HT1080 (cell line): ENCODE measurements at places on chromosomes 16 and 17. TPM values are rescaled to one million over a fixed set of nuclear protein-coding genes. Genes with fewer than 3 reads are reported as not detected.

DNA sequence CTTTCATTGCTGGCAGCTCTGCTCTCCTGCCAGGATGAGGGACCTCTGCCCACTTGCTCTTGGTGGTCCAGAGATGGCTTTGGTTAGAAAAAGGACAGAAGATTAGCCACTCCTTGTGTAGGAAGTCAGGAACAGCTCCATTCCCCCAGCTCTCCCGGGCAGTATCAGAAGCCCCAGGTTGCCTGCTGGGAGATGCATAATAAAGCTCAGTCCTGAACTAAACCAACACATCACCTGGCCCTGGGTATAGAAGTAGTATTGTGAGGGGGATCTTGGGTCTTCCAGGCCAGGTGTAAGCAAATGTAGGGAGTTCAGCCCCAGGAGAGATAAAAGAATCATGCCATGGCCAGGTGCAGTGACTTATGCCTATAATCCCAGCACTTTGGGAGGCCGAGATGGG, 52.4 kb downstream of the NEUROD2 start:
- no peak for DNase-seq

GRCh38 chr16:85306071-85306792, 194.0 kb upstream of the CIBAR2 start:
- DNase-seq: peak; percentile 82

RAB26 gene
- total RNA-seq: 9.5 and 13.4 TPM in 2 replicates

DNA sequence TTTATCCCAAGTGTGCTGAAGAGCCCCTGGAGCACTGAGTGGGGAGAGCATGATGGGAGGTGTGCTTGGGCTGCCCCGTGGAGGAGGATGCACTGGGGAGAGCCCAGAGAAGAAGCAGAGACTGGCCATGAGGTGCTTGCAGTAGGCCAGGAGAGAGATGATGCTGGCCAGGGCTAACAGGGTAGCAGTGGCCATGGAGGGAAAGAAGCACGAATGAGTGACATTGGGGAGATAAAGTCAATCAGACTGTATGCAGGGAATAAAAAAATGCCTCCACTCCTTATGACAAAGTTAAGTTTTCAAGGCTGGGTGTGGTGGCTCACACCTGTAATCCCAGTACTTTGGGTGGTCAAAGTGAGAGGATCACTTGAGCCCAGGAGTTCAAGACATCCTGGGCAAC, 5.4 kb upstream of the TMEM220 start:
- DNase-seq: no peak

SLC6A2 gene
- not detected in 2 replicates for total RNA-seq

GRCh38 chr16:65684230-65684629, 562.4 kb upstream of the CDH11 start:
- no peak for DNase-seq

ALDH3A1 gene
- total RNA-seq: 0.85 TPM in 1 of 2 replicates, not detected in the other

DNA sequence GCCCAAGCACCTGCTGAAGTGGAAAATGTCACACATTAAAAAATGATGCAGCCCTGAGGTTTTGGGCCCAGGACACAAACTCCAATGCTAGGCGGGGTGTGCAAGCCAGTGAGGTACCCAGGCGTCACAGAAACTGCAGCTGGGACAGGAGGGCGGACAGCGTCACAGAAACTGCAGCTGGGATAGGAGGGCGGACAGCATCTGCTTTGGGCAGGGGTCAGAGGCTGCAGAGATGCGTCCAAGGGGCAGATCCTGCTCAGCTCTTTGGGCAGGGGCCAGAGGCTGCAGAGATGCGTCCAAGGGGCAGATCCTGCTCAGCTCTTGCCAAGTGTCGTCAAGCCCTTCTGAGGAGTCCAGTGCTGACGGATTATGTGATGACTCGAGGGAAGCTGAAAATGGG, 43.9 kb upstream of the RCVRN start:
- DNase-seq: no peak

- DNase-seq: no peak
Measured at GRCh38 chr17:11622492-11622891, 24.2 kb downstream of the DNAH9 start.

GRCh38 chr16:54954220-54954619, 23.6 kb downstream of the IRX5 start:
- no peak for DNase-seq

GRCh38 chr17:78501241-78502036, 75.8 kb downstream of the DNAH17 start:
- DNase-seq: no peak

DNA sequence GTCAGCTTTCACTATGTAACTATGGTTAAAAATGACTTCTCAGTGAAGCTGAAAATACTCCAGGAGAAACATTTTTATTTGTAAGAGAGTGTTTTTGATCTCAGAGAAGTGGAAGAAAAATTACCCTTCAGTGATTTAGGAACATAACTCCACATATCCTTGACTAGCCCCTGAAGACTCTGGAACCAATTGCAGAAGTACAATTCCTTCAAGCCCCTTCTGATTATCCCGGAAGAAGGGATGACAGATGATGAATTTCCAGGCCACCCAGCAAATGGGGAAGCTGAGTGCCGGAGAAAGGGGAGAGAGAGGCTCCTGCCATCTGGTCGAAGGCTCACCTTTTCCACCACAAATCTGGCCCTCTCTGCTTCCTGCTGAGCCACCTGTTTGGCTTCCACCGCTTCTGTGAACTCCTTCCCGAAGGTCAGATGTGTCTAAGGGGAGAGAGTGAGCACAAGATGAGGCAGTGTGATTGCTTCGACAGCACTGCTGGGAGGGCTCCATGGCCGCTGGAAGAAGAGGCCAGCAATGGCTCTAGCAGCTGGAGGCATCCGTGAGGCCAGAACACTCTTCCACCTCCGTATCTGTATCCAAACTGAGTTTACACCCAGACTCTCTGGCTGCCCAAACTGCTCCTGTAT, 8.1 kb downstream of the PHB1 start:
- DNase-seq: no peak

DNA sequence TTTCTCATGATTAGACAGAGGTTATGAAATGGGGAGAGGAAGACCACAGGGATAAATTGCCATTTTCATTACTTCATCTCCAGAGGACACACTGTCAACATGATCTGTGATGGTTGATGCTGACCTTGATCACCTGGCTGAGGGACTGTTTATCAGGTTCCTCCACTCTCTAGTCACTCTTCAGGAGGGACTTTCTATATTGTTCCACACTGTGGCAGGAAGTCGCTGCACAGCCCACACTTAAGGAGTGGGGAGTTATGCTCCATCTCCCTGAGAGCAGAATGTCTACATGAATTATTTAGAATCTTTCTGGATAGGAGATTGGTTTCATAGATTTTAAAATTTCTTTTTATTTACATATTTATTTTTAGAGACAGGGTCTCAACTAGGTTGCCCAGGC, 46.7 kb downstream of the CYB5B start:
- DNase-seq: no peak

CMC2 gene
- 110 and 119 TPM in 2 replicates for total RNA-seq

PCYT2 gene
- total RNA-seq: 27.6 and 34.8 TPM in 2 replicates

- no peak for DNase-seq
Measured at GRCh38 chr17:36535669-36536081, 888 bp downstream of the PIGW start.

GRCh38 chr17:49845321-49845720, 2.5 kb downstream of the TAC4 start:
- DNase-seq: no peak

SDR42E1 gene
- 4.6 and 5.9 TPM in 2 replicates for total RNA-seq

DNA sequence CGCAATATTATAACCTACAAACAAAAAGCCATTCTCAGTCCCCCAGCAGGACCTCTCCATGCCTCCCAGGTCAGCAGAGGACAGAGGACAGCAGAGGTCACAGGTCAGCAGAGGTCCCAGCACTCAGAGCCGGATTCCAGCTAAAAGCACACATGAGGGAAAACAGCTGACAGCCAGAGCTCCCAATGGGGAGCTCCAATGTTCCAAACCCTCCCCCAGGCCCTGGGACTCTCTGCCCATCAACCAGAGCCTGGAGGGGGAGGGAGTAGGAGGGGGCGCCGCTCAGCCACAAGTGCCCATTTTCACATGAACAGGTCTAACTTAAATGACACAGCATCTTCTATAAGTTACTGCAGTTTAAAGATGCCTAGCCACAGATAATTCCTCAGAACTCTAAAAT, 77.5 kb downstream of the ANKRD11 start:
- no peak for DNase-seq

DNA sequence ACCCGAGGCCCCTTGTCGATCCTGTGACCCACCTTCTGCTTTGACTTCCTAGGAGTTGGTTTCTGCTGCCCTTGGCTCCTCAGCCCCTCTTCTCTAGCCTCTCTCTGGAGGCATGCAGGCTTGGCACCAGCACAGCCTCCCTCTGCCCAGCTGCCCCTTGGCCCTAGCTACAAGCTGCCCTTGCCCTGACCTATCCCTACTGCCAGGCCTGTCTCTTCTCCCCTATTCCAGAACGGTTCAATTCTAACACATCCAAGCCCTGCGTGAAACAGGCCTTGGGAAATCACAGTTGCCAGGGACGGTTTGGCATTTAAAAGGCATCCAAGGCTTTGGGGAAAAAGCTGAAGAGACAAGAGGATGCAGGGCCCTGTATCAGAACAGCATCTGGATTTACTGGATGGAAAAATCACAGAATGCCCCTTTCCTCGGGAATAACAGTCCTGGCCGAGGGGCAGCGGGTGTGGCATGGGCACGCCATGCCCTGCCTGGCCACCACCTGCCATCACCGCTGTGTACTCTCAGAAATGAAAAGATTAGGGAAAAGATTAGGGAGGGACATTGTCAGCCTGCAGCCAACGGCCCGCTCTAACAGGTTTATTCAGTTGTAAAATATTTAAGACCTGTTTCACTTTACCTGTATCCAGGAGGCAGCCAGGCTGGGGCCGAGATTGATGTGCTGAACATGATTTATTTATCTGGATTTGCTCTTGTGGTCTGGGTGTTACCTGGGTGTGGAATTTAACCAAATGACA, 15.8 kb downstream of the RAI1 start:
- no peak for DNase-seq

- DNase-seq: peak; percentile 59
Measured at GRCh38 chr17:8004899-8005298, 2.5 kb downstream of the GUCY2D start.

DNA sequence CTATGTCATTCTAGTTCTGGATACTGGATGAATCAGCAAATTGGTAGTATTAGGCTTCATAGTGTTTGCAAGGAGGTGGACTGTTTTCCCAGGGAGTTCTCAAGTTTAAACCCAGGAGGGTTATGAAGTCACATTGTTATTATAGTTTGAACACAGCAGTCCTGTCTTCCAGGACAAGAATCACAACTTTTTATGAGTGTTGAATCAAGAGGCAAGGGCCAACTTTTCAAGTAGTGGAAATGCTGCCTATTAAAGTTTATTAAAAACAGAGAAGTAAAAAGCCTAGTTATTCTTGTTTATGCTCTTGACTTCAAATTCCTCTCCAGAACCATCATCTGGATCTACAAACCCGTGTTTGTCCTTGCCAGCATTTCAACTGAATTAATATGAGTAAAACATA, 86.3 kb upstream of the GOT2 start:
- no peak for DNase-seq

NPIPB4 gene
- total RNA-seq: 6.6 and 9.7 TPM in 2 replicates

DNA sequence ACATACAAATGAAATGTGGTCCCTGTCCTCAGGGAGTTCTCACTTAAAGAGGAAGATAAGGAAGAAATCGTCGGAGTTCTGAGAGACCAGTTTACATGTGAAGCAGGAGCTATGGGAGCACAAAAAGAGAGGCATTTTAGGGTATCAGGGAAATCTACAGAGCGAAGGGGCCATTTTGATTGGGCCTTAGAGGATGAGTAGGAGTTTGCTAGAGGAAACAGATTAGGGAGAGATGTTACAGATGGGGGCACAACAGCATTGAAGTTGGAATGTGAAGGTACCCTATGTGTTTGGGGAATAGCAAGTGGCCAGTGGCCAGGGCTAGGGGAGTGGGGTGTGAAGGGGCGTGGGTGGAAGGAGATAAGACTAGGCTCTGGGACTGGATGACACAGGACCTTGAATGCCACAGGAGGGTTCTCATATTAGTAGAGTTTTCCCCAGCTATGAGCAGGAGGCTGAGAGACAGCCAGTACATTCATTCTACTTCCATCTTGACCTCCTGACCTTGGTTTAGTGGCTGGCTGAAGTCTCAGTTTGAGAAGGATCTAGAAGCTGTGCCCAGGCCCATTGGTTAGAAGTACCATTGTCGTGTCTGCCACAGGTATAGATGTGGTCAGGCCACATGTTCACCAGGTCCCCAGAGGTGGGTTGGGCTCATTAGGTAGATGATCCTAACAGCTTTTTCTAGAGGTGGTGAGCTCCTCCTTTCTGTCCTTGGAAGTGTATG, 34.8 kb downstream of the CPNE2 start:
- DNase-seq: no peak

- no peak for DNase-seq
Measured at GRCh38 chr17:55414983-55415382, 6.7 kb downstream of the MMD start.

DNA sequence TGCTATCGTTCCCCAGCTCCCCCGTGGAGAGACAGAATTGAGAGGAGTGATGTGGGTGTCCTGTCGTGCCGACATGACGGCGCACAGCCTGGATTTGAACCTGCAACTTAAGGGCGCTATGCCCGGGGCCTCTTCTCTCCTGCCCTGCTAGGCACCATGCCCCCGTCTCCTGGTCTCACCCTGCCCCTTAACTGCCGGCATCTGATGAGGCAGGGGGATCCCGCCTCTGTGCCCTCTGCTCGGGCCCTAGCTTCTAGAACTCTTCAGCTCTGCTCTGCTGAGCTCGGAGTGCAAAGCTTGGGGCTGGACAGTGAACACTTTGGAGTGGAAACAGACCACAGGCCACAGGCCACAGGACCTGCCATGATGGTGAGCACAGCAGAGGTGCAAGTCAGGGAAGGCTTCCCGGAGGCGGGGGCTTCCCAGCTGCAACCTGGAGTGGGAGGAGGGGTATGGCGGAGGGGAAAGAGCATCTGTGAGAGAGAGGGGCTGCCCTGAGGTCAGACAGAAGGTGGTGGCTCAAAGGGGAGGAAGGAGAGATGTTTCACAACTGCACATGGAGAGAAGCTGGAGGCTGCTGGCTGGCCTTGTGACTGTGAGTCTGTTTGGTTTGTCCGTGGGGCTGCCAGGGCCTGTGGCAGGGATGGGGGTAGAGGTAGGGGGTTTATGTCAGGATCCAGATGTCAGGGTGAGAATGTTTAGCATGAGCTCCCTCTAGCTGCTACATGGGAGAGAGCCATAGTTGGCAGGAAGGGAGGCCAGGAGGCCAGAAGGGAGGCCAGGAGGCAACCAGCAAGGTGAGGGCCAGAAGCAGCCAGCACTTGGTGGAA, 107.8 kb downstream of the CRLF3 start:
- DNase-seq: peak; percentile 31

DNA sequence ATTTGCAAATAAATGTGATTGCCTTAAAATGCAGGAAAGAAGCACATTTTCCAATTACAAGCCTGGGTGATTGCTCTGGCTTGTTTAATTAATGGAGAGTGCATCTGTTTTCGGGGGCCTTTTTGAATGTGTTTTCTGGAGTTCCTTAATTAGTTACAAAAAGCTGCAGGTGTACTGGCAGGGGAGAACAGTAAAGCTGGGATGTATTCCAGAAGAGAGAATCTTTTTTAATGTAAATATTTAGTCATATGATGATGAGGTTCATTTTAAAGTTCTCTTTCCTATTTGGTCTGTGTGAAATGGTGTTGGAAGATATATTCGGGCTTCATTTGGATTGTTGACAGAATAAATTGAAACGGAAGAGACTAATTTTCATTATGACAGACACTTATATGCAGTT, 70.9 kb upstream of the N4BP1 start:
- no peak for DNase-seq
